NCI-H2227 treated with DMSO at 0.1 percent for 48 hours (cell line): ENCODE measurements at places on chromosomes 3 and 15.
A peak's percentile ranks its signal among the peaks of the same experiment; 100 is the strongest.

- no peak for DNase-seq
Measured at GRCh38 chr3:140368223-140368811, 309.5 kb upstream of the TRIM42 start.

- no peak for DNase-seq
Measured at GRCh38 chr15:47338771-47339170, 378.5 kb upstream of the SEMA6D start.

DNA sequence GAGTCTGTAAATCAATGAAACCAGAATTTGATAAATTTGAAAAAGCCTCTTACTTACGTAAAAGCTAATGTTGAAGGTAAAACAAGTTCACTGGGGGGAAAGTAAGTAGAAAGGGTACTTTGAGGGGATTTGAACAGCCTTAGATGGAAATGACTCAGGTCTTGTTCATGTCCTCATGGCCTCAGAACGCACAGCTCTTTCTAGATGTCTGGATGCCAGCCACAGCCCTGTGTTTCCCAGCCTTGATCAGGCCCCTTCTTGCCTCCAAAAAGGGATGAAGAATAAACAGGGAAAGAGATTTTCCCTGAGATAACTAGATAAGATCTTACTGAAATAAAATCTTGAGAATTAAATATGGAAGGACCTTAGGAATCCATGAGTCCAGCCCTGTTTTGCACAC is 237.1 kb upstream of the GOLGA6L4 start:
- no peak for DNase-seq

DNA sequence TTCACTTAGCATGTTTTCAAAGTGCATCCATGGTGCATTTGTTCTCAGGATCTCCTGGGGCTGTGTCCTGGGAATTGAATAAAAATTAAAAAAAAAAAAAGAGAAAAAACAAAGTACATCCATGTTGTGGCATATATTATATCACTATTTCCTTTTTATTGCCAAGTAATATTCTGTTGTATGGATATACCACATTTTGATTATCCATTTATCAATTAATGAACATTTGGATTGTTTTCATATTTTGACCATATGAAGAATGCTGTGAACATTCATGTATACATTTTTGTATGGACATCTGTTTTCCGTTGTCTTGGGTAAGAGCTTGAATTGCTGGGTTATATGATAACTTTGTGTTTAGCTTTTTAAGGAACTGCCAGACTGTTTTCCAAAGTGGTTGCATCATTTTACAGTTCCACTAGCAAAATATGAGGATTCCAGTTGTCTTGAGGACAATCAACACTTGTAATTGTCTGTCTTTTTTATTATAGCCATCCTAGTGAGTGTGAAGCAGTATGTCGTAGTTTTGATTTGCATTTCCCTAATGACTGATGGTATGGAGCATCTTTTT is 44.5 kb downstream of the CTDSPL2 start:
- DNase-seq: no peak

DNA sequence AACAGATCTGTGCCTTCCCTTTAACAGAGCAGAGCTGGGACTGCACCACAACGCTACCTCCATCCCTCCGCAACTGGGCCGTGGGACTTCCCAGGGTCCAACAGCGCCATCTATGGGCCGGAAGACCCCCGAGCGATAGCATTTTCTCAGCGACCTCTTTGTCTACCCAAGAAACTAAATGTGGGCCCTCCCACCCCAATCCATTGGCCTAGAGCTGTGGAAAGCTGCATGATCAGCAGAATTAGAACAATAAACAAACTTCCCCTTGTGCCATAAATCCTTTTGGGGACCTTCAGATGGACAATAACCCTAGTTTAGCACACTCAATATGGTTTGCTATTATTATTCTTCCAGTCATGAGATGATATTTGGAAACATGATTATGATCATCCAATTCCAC is 74.8 kb upstream of the NTRK3 start:
- DNase-seq: no peak

DNA sequence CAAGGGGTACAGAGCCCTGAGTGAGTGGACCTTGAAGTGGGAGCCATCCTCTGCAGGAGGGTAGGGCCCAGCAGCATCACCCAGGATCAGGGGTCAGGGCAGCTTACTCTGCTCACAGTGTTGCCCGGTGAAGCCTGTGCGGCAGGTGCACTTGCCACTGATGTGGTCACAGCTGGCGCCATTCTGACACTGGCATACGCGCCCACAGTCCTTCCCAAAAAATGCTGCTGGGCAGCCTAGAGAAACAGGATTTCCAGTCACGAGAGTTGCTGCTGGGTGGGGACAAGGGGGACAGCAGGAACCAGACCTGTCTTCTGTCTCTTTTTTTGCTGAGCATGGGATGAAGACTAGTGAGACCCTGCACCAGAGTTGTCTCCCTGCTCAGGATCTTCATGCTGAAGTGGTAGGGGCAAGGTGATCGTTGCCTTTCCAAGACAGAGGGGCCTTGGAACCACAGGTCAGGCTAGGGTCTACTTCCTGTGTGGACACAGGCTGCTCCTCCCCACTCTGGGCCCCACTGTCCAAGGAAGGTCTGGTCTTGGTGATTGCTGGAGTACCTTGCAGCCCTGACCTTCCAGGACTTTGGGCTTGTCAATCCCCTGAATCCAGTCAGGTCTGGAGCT is 46.9 kb downstream of the RAB11A start:
- no peak for DNase-seq

- no peak for DNase-seq
Measured at GRCh38 chr15:47813748-47814384, 96.6 kb downstream of the SEMA6D start.

DNA sequence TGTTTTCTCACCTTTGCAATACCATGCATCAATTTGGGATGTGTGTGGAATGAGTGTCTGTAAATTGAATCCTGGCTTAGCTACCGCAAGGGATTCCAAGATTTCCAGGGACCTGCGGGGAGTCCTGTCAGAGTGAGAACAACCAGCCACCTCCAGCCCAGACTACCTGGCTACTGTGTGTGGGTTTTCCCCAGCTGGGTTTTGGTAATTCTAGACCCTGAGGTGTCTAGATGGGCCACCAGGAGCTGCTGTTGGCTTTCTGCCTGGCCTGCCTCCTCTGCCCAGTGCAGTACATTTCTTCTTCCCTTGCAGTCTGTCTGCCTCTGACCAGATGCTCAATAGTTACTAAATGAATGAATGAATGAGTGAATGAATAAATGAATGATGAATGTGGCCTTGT is 32.5 kb upstream of the CORO2B start:
- DNase-seq: no peak

DNA sequence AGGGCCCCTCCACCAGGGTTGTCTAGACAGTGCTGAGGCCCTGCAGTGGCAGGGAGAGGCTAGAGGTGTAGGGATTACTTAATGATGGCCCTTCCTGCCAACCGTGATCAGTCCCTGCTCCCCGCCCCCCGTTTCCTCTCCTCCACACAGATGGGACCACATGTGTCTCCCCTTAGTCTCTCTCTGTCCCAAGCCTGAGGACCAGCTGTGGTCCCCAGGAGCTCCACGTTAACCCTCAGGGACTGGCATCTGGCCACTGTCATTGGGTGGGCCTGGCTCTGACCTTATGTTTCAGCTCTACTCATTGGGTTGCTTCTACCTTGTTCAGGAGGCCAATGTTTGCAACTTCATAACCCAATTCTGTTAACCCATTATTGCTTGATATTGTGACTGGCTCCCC is 6.0 kb upstream of the ALPK3 start:
- no peak for DNase-seq

- no peak for DNase-seq
Measured at GRCh38 chr3:120487191-120487650, 36.4 kb upstream of the FSTL1 start.

DNA sequence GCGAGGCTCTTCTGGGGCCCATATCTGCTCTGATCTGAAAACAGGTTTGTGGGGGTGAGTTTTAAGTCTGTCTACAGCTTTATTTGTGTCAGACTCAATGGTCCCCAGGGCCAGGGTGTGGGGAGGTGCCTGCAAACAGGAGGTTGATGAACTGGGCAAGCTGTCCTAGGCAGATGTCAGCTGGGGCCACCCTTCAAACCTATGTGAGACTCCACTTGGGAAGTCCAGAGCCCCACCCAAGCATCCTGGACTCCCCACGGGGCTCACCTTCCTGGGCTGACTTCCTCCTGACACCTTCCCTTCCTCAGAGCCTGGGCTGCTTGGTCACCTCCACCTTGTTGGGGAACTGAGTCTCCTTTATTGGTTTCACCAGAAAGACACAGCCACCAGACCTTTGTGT is 8.6 kb upstream of the LYSMD4 start:
- no peak for DNase-seq

GRCh38 chr3:127224118-127224517 is 31.2 kb downstream of the PRR23E start:
- DNase-seq: no peak

- peak; percentile 42 for DNase-seq
Measured at GRCh38 chr3:132180337-132180791, 136.8 kb upstream of the ACP3 start.

- no peak for DNase-seq
Measured at GRCh38 chr3:186599785-186600166, 13.1 kb upstream of the AHSG start.

DNA sequence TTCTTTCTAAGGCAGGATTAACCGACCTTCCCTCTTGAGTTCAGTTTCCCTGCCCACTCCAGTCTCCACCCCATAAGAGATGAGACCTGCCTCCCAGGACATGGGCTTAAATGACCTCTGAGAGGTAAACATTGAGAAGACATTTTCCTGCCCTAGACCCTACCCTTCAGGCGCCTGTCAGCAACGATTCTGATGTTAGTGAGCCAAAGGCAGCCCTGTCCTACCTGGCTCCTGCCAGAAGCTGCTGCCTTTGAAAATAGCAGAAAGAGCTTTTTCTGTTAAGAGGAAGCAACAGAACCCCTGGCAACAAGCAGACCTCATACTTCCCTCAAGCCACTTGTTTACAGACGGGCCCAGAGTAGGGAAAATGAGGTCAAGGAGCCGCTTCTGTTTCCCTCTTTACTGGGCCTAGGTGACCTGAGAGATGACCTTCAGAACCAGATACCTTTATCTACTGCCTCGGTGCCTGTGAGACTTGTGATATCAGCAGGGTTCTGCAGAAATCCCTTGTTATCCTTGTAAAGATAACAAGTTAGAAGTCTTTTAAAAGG is 52.0 kb downstream of the CD200R1L start:
- no peak for DNase-seq

- no peak for DNase-seq
Measured at GRCh38 chr3:176714034-176714433, 483.2 kb downstream of the TBL1XR1 start.

- no peak for DNase-seq
Measured at GRCh38 chr15:63726491-63726890, 107.3 kb downstream of the HERC1 start.

DNA sequence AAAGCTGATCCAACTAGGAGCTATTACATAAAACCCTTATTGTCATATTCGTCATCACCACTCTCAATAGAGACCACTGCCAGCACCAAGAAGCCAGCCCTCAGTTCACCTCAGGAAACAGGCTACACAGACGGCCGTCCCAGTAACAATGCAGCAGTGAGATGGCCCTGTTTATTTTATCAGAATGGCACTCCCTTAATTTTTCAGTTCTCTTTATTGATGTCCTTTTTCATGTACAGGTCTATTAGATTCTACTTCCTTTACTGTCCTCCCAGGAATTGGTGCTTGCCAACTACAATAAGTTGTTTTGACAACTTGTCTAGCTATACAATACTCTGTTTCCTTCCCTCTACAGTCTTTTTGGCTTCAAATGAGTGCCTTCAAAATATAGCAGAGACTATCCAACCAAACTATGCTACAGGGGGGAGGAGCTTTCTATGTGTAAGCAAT is 272.5 kb downstream of the ZBTB20 start:
- no peak for DNase-seq

- DNase-seq: no peak
Measured at GRCh38 chr3:114863848-114864247, 283.2 kb downstream of the ZBTB20 start.

GRCh38 chr3:52819936-52820335 is 10.5 kb downstream of the ITIH4 start:
- no peak for DNase-seq

DNA sequence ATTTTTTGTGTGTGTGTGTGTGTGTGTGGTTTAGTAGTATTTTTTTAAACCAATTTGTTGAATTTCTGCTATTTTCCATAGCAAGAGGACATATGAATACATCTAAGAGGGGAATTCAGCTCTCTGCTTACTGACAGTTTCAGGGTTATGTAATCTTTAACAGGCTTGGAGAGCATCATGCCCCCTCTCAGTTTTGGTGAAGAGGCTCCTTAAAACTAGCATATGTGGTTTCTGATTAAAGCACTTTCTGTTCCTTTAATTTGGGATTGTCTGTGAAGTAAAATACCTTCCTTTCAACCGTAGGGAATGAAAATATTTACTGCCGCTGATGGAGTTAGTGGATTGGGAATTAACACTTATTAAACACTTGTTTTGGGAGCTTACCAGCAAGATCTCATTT is 19.4 kb upstream of the NFKBIZ start:
- no peak for DNase-seq
